Esophagus muscularis mucosa (tissue), 4 donors: ENCODE measurements at places on chromosomes 3 and 15. TPM values are rescaled to one million over a fixed set of nuclear protein-coding genes. Genes with fewer than 3 reads are reported as not detected.

The CCR9 gene
- total RNA-seq: not detected

The FHIT gene
- total RNA-seq: 5.6 TPM

DNA sequence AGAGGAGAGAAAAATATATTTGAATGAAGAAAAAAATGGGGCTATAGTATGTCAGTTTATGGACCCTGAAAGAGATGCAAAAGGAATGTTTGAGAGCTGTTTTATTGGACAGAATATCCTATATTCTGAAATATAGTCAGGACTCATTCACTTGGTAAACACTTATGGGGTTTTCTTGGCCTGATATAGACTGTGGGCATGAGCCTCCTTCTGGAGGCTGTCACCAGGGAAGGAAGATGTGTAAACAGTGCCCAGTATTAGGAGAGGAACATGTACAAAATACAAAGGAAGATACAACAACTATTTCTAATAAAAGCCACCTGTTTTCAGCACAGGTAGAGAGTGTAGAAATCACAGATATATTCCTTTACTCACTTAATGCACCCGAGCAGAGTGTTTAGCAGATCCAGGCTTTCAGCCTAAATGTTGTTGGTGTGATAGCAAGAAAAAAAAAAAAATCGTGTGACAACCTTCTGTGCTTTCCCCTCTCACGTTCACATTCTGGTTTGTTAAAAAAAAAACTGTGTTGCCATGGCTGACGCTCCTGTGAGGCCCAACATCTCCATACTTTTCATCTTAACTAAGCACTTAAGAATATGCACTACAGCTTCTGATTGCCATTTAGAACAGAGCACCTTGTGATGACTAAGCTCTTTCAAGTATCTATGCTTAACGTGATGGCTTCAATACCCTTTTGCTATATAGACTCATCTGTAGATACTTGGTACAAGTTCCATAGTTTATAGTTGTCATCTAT, 134.1 kb downstream of the MBNL1 start:
- H3K4me3 ChIP-seq: no peak overlapping the region
- no peak for DNase-seq
- H3K4me1 ChIP-seq: peaks cover 79% of the 10 kb centered on the region
- peak overlapping the region; percentile 73 for H3K27ac ChIP-seq
- no peaks in the 10 kb centered on the region for H3K36me3 ChIP-seq

DNA sequence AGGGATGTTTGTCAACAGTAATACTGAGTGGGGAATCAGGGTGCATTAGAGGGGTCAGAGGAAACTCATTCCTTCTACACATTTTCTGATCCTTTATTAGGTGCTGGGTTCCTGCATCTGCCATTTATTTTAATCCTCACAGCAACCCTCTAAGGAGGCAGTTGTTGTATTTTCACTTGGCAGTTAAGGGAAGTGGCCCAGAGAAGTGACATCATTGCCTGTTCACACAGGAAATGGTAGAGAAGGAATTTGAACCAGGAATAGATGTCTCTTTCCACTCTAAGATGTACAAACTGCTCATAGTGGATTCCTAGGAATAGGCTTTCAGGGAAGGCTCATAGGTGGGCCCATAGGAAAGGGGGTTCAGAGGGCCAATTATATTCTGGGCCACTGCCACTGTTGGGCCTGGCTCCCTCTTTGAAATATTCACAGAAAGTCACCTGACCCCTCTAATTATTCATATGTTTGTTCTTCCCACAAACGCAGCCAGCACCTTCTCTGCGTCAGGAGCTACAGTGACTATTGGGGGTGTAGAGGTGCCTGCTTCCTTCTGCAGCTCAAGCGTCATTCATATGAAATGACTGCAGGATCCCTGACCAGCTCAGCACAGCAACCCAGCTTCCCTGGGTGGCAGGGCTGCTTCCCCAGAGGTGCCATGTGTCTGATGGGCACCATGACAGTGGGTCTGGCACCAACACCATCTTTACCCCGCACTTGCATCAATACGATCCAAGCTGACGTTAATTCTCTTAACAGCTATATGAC, 163.9 kb upstream of the SMAD3 start:
- no peaks in the 10 kb centered on the region for H3K27me3 ChIP-seq
- no peaks in the 10 kb centered on the region for H3K36me3 ChIP-seq
- peaks cover 18% of the 10 kb centered on the region for H3K4me1 ChIP-seq
- no peak overlapping the region for H3K27ac ChIP-seq
- no peak for DNase-seq
- no peak overlapping the region for H3K4me3 ChIP-seq

GRCh38 chr3:52077925-52078324, 21.6 kb upstream of the DUSP7 start:
- DNase-seq: no peak
- H3K4me3 ChIP-seq: no peak overlapping the region
- peak overlapping the region; percentile 43 for H3K27ac ChIP-seq
- H3K4me1 ChIP-seq: no peaks in the 10 kb centered on the region
- H3K36me3 ChIP-seq: no peaks in the 10 kb centered on the region

DNA sequence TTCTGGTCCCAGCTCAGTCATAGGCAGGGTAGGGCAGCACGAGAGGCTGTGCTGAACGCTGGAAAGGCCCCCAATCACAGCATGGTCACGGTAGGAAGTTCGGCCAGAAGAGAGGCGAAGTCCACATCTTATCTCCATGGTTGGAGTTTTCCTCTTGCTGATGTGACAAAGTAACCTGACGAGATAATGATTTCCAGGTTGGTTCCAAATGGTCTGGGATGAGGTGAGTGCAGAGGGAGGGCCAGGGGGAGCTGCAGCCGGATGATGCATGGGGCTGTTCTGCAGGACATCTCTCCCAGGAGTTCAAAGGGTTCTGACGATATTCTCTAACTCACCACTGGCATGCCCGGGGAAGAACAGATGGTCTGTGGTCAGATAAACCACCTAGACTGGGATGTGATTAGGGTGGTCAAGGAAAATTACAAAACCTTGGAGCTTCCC, 83.2 kb upstream of the WNT5A start:
- H3K27ac ChIP-seq: no peak overlapping the region
- H3K27me3 ChIP-seq: no peaks in the 10 kb centered on the region
- H3K36me3 ChIP-seq: no peaks in the 10 kb centered on the region

DNA sequence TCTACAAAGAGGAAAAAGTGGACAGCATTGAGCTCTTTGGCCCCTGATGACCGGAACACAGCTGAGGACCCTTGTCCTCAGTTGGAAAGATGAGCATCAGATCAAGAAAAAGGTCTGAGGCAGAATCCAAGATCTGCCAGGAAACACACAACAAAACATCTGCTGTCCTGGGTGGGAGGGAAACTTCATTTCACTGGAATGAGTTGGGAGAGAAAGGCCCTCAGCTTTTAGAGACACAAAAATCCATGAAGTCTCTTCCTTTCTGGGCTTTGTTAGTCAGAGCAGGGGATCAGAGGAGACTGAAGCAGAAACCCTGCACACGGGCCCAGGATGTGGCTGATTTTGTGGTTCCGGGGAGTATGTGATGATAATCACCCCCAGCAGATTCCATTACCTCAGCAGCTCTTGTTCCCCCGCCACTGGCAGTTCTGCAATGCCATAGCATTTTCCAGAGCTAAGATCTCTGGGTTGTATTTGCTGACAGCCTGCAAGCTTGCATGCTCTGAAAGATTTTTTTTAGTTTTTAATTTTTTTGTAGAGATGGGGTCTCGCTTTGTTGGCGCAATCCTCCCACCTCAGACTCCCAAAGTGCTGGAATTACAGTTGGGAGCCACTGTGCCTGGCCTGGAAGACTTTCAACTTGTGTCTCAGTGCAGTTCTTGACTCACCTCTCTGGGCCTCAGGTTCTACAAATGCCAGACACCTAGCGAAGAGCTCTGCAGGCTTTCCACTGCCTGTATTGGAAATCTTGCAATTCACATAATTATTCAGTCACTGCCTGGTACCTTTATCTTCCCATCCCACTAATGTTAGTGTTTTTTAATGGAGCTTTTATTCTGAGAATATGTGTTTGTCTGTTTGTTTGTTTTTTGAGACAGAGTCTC, 5.8 kb upstream of the TATDN2 start:
- H3K4me1 ChIP-seq: peaks cover 1% of the 10 kb centered on the region
- DNase-seq: no peak
- H3K36me3 ChIP-seq: no peaks in the 10 kb centered on the region
- H3K27me3 ChIP-seq: no peaks in the 10 kb centered on the region
- H3K27ac ChIP-seq: no peak overlapping the region

DNA sequence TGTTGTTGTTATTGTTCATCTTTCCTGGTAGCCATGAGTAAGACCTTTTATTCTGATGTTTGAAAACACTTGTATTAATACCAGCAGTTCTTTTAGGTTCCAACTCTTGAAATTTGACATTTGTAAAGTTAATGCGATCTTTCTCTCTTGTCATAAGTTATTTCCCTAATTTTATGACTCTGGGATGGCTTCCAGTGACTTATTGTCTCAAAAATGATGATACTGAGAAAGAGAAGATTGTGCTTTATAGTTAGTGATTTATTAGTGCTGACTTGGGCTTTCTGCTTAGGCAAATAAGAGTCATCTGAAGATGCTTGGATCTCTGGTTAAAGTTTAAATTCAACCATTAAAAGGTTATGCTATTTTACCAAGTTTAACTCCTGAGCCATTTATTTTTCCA, 715.2 kb downstream of the GRM7 start:
- no peak for DNase-seq
- no peak overlapping the region for H3K4me3 ChIP-seq
- no peaks in the 10 kb centered on the region for H3K4me1 ChIP-seq
